ENCODE measurements at places on chromosomes 16 and 17.

GRCh38 chr16:88963583-88963982, 13.4 kb downstream of the CBFA2T3 start:
- DNase-seq, result no peak

DNA sequence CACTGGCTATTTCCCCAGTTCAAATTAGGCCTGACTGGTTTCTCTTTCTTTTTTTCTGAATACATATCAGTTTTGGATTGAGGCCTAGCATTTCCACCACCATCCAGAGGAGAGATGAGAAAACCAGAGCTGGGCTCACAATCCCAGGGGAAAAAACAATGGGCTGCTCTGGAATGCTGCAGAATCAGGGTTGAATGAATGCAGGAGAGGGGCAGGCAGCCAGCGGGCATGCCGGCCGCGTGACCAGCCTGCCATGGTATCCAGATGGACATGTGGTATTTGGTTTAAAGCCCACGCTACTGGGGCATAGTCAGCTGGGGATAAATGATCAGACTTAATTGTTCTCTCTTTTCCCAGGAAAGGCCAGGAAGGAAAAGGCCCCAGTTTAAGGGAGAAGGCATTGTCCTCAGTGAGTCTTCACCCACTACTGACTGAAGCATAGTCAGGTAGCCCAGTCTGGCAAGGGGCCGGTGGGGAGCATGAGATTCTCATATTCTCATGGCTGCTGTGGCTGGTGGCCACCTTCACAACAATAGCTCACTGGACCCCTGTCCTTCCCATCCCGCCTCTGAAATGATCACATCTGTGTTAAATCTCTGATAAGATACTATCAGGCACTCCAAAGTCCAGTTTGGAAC, 38.7 kb upstream of the RHOT1 start:
- no peak for DNase-seq

DNA sequence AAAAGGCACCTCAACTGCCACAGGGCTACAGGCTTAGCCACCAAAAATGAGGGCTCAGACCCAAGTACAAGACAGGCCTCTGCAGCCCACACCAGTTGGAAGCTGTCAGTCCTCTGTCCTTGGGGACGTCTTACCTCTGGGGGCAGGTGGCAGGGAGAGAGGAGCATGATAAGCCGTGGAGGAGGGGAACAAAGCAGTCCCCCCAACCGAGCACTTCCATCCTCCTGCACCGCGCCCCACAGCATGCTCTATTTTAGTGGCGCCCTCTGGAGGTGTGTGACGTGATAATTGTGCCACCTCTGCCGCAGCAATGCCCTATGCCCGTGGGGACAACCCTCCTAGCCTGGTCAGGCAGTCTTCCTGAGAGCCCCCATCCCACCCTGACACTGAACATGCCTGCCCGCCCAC, 13.6 kb downstream of the G6PC3 start:
- DNase-seq, result no peak

- DNase-seq, result no peak
These were observed 18.1 kb upstream of the DNAH17 start for GRCh38 chr17:78595135-78595810.

DNA sequence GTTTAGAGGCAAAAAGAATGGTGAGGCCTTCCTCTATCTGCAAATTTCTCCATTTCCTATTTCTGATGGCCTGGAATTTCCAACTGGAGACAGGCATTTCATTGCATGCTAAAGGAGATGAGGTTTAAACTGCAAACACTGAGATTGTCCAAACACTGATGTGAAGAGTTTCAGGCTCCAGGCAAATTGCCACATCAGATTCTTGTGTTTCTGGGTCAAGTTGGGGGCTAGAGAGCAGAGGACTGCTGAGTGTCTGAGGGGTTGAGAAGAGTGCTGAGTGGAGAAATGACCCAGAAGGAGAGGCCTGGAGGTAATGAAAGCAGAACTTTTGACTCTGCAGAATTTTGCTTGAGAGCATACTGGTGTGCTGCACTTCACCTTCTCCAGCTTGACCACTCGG, 216.7 kb upstream of the MPHOSPH6 start:
- no peak for DNase-seq

DNA sequence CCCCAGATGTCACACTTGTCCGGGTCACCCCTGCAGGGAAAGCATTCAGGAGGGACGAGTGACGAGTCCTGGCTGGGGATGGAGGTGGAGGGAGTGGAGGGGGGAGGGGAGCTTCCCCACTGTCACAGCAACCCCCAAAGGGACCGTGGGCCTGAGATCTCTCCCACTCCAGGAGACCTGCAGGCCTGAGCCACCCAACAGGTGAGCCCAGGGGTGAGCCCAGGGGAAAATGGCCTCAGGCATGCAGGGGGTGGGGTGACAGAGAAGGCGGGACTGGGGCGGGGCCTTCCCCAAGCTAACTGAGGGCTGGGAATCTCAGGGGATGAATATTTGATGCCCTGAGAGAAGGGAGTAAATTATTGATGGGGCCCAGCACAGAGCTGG, 2.4 kb downstream of the USH1G start:
- no peak for DNase-seq

GRCh38 chr17:61443475-61443882, 8.7 kb upstream of the TBX4 start:
- no peak for DNase-seq

DNA sequence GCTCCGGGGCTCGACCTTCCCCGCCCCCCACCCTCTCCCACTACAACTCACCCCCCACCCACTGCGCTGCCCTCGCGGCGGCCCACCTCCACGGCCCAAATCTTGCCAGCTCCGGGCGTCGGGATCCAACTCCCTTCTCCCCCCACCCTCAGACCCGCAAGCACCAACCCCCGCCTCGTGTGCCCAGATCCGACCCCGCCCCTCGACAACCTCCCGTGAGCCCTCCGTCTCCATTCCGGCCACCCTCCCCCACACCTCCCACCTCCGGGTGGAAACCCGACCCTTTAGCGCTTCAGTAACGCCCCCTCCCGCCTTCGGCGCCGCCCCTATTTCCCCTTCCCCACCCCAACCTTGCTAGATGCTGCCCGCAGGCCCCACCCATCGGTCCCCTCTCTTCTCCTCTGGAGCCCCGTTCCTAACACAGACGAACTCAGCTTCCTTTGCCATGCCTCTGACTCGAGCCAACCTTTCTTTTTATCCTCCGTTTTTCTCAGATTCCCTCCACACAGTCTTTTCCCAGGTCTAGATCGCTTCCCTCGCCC, 717 bp downstream of the UBE2Z start:
- peak; percentile 85 for DNase-seq

- DNase-seq, result no peak
These were observed 109.1 kb downstream of the C16orf78 start for GRCh38 chr16:49482690-49483089.

- no peak for DNase-seq
These were observed 6.2 kb downstream of the JMJD6 start for GRCh38 chr17:76720211-76720610.

DNA sequence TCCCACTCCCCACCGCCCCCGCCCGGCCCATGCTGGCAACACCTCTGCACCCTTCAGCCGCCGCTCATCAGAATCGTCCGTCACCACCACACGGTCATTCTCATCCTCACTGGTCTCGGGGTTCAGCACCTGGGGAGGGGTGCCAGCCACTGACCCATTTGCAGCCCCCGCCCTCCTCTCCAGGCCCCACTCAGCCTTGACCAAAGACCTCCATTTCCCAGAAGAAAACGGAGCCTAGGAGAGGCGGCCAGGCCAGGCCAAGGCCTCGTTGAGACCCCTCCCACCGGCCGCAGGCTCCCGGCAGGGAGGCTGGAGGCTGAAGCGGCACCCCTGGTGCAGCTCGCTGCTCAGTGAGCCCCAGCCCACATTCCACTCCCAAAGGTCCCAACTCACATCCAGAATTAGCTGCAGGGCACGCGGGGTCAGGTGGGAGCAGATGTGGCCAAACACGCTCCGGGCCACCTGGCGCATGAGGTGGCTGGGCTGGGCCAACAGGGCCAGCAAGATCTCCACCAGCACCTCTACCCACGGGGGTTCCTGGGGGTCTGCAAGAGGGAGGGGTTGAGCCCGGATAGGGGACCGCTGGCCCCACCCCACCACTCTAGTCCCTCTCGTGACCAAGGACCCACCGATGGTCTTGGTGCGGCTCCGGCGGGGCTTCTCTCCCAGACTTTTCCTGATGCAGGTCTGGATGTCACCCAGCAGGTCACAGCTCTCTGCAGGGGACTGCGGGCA, 9.8 kb downstream of the MYBBP1A start:
- no peak for DNase-seq

GRCh38 chr17:962670-963069, 16.9 kb downstream of the NXN start:
- DNase-seq, result no peak

GRCh38 chr16:16107839-16108238, 115.5 kb downstream of the ABCC6 start:
- DNase-seq, result no peak

DNA sequence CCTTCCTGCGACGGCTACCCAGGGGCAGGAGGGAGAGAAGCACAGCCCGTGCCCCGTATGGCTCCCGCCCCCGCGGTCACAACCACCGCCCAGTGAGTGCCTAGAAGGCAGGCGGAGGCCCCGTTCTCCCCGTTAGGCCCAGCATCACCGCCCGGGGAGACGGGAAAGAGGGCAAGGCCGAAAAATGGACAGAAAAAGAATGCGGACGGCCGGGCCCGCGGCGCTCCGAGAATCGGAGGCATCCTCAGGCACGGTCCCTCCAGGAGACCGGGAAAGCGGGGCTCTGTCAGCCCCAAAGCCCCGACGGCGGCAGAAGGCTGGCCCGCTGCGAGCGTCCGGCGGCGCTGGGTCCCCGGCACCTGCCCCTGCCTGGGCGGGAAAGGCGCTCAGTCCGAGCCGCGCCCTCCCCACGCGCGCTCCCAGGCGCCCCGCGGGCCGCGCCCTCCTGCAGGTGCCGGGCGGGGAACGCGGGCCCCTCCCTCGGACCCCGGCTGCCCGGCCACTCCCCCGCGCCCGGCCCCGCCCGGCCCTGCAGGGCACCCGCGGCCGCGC, 407 bp downstream of the MCRIP1 start:
- no peak for DNase-seq

DNA sequence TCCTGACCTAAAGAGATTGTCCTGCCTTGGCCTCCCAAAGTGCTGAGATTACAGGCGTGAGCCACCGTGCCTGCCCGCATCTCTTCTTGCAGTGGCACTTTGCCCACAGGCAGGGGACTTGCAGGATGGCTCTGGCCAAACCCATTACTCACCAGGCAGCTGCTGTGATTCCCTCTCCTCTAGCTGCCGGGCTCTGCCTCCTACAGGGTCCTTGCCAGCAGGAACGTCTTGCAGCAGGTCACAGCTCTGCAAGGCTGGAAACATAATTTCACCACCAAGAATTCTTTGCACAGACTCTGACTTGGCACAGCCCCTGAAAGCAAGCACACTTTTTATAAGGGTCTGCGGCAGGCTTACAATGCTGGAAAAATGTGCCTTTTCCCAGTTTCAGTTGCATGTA, 20.3 kb downstream of the COX4I1 start:
- DNase-seq, result no peak

- DNase-seq, result no peak
These were observed 628 bp downstream of the GALK1 start for GRCh38 chr17:75764417-75764710.

DNA sequence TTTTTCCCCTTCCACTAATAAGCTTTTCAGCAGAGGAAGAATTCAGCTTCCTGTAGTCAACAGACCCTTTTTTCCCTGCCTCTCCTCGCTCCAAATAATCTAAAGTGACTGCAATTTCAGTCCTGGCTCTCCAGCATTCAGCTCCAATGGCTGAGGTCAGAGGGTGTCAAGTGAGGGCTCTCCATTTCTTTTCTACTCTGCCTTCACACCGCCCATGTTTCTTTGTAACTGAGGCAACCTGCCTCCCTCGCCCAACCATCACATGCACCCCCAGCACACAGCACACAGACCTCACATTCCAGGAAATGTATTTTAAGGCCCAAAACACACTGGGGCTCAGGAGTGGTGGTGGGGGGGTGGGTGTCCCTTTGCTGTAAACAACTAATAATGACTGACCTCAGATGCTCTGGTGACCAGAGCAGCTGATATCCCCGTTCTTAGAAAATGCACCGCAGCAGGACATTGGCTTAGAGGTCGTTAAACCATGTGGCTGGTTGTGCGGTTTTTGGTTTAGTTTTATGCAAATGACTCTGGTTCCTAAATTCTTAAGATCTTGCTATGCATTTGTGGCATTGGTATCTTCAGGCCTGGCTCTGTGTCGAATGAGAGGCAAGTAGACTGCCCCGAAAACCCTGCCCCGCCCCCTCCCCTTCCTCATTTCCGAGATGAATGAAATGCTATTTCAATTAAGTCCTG, 203.6 kb downstream of the ZFHX3 start:
- DNase-seq, result no peak

DNA sequence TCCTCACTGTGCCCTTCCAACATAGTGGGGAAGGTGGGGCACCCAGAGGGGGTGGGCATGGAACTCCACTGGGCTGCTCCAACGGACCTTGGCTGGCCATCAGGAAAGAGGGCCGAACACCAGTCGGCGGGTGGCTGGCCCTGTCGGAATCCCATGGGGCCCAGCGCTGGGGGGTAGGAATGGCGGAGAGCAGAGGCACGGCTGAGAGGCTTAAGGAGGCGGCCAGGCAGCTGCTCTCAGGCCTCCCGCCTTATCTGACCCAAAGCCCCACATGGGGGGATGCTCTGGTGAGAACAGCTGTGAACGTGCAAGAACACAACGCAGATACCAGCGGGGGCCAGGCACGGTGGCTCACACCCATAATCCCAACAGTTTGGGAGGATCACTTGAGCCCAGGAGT, 4.4 kb upstream of the MYO1C start:
- DNase-seq, result no peak

- no peak for DNase-seq
These were observed 11.7 kb downstream of the RNF213 start for GRCh38 chr17:80272366-80272765.

- no peak for DNase-seq
These were observed 28.9 kb upstream of the CMIP start for GRCh38 chr16:81415751-81416150.

- peak; percentile 41 for DNase-seq
These were observed 12.3 kb upstream of the CDRT4 start for GRCh38 chr17:15479703-15480102.

GRCh38 chr16:64478252-64478906, 643.5 kb downstream of the CDH11 start:
- DNase-seq, result peak; percentile 54

DNA sequence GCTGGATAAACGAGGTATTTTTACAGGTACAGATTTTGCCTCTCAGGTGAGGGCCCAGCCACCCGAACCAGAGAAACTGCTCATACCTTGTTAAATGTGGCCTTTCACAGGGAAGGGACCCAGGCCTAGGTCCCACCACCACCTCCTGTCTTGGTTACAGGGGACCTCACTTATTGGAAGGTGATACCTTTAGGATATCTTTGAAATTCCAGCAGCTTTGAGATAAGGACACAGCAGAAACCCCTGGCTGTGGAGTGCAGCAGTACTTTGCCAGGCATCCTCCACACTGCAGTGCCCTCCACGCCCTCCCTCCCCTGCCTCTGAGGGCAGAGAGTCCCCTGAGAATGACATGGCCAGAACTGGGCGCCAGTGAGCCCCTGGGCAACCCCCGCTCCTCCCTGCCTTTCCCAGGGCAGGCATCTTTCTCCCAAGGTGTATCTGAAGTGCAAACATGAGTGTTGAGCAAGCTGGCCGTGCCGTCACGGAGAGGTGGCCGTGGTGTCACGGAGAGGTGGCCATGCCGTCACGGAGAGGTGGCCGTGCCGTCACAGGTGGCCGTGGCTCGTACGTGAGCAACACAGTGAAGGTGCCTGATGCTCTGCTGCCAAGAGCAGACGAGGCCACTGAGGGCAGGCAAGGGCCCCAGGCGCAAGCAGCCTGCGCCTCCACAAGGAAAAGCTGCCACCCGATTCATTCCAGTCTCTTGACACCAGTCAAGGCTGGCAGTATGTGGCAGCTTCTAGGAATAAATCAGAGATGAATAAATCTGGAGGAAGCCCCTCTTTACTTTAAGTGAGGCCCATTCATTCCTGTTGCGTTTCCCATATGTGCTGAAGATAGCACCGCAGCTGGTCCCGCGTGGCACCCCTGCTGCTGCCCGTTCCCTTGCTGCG, 134.5 kb upstream of the CHMP6 start:
- peak; percentile 15 for DNase-seq

All from IMR-90 (cell line).